ENCODE measurements at places on chromosomes 13 and 19.

DNA sequence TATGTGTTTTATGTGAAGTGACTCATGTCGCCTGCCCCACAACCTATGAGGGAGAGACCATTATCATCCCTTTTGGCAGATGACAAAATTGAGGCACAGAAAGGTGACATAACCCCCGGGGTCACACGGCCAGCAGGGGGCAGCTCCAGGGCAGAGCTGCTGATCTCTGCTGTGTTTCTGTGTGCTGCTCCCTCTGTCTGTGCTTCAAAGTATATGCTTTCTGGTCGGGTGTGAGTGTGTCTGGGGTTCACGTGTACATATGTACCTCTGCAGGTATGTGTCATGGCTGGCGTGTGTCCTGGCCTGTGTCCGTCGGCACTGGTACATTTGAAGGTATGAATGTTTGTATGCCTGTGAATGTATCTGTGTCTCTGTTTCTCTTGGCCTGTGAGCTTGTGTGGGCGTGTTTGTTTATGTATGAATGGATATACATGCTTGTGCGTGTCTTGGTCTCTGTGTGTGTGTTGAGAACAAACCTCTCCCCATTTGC is 7.1 kb downstream of the LIPE start:
- DNase-seq = peak; percentile 78

DNA sequence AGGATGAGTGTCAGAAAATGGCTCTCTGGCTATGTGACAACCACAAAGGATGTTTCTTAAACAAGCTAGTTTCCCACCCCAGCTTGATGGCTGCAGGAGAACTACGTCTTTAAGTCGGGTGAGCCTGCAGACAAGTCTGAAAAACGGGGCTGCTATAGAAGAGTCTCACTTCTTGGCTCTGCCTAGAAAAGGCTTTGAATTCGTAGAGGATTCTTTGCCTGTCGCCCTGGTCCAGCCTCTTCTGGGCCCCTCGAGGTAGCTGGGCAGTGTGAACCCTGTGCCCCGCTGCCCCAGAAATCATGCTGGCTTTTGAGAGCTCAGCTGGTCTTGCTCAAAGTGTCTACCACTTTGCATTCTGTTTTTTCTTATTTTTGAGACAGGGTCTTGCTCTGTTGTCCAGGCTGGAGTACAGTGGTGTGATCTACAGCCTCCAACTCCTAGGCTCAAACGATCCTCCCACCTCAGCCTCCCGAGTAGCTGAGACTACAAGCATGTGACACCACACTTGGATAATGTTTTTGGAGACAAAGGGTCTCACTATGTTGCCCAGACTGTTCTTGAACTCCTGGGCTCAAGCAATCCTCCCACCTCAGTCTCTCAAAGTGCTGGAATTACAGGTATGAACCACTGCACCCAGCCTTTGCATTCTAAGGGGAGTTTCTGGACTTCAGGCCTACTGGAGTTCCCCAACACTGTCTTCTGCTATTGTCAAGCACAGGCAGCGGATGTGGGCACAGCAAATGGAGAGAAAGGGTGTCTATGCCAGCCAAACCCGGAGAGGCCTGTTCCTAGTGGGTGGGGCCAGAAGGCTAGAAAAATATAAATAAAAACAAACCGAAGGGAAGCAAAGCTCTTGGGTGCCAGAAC is 6.5 kb downstream of the CEBPA start:
- DNase-seq = no peak

DNA sequence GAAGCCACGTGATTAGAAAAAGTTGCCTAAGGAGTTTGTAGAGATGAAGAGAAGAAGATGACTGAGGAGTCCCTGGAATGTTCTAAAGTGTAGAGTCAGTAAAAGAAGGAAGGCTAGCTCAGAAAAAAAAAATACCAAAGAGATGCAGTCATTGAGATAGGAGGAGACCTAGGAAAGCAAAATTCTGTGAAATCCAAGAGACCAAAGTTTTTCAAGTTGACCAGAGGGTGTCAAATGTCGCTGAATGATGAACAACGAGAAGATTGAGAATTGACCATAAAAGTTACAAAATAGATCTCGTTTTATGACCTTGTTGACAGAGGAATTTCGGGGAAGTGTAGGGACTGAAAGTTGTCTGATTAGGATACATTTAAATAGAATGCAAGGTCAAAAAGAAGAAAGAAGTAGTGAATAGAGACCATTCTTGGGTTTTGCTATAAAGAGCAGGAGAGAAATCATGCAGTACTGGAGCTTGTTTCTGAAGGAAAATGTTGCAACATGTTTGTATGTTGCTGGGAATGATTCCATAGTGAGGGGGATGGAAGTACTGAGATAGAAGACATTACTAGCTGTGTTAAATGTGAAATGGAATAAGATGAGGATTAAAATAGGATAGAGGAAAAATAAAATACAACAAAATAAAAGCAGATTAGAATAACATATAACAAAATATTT is 30.2 kb upstream of the HTR2A start:
- no peak for DNase-seq

DNA sequence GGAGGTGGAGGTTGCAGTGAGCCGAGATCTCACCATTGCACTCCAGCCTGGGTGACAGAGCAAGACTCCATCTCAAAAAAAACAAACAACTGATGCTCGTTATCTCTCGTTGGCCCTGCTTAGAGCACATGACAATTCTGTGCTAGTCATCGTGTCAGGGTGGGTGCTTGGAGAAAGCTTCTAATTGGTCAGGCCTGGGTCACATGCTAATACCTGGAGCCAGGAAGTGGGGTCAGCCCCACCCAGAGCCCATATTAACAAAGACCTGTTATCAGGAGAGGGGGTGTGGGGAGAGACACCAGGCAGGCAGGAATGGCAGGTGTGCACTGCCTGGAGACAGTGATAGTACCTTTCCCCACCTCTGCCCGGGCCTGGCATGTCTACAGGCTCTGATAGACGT is 84.9 kb downstream of the DPF1 start:
- no peak for DNase-seq

- DNase-seq = no peak
Measured at GRCh38 chr13:59424661-59425060, 739.1 kb downstream of the DIAPH3 start.

DNA sequence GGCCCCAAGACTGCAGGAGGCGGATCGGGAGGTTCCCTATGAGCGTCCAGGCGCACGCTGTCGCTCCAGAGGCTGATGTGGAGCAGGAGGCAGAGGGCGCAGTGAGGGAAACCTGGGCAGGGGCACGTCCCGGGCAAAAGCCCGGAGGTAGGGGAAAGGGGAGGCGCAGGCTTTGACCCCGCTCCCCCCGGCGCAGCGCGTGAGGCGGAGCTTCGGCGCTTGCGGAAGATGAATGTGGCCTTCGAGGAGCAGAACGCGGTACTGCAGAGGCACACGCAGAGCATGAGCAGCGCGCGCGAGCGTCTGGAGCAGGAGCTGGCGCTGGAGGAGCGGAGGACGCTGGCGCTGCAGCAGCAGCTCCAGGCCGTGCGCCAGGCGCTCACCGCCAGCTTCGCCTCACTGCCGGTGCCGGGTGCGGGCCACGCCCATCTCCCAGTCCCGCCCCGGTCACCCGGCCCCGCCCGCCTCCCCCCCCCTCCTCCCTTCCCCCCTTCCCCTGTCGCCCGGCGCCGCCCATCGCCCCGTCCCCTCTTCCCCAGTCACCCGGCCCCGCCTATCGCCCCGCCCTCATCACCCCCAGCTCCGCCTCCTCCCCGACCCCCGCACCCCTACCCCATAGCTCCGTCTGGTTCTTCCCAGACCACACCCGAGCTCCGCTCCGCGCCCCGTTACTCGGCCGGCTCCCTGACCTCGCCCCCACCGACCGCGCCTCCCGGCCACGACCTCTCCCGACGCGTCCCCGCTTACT is 4.1 kb downstream of the HMG20B start:
- no peak for DNase-seq

- DNase-seq = peak; percentile 13
Measured at GRCh38 chr13:52779103-52779502, 39.5 kb upstream of the CNMD start.

- no peak for DNase-seq
Measured at GRCh38 chr13:109913936-109914510, 127.6 kb upstream of the IRS2 start.

DNA sequence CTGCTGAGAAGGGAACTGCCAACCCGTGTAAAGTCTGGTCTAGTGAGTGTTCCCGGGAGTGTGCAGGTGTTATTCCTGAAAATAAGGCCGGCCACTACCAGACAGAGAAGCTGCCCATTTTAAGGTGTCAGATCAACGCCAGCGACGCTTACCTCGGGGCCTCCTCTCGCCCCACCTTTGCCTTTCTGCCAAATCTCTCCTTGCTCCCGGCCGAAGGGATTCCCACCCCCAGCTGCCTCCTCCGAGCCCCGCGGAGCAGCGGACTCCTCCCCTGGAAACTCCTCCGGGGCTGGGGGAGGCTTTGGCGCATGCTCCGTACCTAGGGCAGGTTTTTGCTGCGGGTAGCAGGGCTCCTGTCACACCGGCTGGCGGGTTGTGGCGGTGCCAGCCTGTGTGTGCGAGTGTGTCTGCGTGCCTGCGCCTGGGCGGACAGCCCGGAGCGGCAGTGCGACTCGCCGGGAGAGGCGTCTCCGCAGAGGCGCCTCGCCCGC is at the start of gene HS6ST3:
Gene HS6ST3 (plus strand): TSS at position 359 of the 491 bp plus-strand sequence.
- DNase-seq = no peak

DNA sequence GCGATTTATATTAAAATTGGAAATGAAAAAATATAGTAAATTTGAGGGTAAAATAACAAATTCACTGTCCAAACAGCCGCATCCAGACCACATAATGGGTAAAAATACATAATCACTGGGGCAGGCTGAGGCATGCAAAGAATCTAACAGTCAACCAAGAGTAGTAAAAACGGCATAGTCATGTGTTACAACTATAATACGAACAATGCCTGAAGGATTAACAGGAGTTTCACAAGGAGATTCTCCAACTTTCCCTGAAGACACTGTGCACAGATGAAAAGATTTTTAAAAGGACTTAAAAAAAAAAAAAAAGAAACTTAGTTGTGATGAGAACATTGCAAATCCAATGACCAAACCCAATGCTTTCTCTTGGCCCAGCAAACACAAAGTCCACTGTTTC is 20.4 kb upstream of the ATXN8OS start:
- no peak for DNase-seq

- no peak for DNase-seq
Measured at GRCh38 chr19:53868091-53868891, 608 bp downstream of the MYADM start.

Measured in GM06990 (cell line).